ENCODE measurements at places on chromosomes 6 and 20.

GRCh38 chr6:14443629-14444268, 326.2 kb downstream of the CD83 start:
- DNase-seq, result no peak

DNA sequence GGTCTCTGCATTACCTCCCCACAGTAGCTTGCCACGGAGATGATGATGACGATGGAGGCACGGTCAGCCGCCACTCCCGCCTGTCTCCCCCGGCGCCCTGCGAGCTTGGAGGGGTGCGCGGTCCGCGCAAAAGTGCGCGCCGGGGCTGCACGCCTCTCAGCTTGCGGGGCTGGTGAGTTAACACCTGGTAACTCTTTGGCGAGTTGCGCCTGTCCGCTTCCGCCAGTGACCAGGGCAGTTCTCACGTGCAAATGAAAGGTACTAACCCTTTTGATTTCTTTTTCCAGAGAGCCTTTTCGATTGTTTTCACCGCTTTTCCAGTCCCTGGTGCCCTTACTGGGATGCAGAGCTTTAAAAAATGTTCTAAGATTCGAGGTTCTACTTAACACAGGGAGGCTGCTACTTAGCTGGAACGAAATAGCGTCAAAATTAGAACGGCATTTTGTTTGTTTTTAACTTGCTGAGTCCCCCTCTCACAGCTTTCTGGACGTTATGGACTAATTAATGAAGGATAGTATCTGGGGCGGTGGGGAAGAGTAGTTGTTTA, 6.2 kb downstream of the GRIK2 start:
- DNase-seq, result no peak

DNA sequence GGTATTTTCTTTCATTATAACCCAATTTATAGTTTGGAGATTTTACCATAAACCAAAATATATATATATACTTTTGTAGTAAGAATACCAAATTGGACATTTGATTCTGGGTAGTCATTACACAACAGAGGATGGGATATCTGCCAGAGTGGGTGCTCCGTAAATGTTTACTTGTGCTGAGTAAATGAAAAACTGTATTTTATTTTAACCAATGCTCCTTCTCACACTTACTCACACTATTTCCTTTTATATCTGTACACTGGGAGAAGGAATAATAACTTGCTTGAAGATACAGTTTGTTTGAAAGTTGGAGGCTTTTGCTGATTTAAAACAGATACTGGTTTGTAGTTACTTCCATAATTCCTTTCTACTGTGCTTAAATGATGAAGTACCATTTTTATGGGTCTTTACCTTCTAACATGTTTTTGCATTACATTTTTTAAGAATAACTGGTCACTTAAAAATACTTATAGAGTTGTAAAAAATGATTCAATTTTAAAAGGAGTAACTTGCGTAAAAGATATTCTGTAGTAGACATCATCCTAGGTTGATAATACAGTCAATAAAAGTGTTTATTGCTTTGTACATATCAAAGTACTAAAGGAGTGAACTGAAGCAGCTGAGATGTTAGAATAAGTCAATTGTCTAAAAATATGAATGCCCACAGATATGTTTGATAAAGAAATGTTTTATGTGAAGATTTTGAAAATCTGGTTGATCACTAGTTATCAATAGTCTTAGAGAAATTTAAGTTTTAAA, 411.7 kb downstream of the UTRN start:
- DNase-seq, result no peak

- no peak for DNase-seq
Observed at GRCh38 chr6:129651291-129651691, 58.7 kb downstream of the ARHGAP18 start.

DNA sequence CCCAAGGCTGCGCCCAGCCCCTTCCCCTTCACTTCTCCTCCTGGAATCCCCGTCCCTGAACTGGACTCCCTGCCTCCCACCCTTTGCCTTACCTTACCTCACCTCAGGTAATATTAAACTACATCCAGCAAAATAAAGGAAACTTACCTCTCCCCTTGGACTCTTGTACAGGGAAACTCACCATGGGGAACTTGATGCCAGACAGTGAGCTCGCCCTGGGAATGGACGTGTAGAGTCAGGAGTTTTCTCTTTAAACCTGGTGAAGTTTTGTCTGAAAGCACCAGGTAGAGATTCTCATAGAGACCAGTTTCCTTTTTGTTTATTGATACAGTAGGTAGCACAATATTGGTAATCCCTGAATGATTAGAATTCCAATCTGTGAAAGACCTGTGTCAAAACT, 544 bp upstream of the HLA-C start:
- no peak for DNase-seq

DNA sequence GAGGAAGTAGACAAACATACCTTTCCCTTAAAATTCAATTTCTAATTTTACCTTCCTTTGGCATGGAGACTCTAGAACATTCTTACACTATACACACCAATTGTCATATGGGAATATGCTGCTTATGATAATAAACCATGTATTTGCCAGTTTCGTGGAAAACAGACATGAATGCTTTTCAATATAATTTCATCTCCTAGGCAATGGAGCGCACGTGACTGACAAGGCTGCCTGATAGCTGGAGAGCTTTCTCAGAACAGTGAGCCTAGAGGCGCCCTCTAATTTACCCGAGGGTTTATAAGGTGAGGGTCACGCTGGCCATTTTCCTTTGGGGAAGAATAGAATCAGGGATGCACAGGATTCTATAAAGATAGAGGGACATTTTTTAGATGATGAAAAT, 56.5 kb downstream of the PRR18 start:
- DNase-seq, result no peak

DNA sequence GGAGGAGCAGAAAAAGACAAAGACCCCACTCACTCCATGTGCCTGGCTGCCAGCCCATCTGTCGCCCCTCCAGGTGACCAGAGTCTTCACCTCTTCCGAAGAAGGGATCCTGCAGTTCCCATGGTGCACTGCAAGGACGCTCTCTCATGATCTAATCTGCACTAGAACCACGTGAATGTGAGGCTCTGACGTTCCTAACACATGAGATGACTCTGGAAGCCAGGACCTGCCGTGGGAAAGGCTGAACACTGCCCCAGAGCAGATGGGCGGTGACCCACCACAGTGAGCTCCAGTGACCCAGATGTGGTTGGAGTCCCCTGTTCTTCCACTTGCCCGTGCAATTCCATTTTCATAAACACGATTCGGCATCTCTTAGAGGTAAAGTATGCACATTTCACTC, 39.6 kb upstream of the PDE10A start:
- DNase-seq, result no peak

DNA sequence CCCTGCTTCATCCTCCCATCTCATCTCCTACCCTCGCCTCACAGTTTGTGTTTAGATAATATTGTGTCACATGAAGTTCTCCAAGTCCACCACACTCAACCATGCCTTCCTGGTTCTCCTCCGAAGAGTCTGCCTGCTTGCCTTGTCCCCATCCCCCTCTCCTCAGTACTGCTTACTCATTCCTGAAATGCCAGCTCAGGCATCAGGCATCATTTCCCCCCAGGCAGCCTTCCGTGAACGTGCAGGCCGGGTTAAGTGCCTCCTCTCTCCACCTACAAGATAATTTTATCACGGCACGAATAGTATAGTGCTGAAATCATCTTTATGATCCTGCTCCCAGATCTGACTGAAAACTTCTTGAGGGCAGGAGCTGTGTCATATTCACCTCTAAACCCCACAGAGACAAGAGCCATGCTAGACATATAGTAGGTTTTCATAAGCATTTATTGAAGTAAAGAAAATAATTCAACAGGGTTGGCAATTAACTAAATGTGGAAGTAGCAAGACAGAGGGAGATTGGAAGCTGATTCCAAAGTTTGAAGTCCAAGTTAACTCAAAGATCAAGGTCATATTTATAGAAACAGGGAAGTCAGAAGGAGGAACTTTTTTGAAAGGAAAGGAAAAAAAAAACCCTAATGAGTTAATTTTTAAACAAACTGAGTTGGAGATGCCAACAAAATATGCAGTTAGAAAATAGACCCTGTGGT, 48.7 kb upstream of the BMP2 start:
- DNase-seq, result no peak

DNA sequence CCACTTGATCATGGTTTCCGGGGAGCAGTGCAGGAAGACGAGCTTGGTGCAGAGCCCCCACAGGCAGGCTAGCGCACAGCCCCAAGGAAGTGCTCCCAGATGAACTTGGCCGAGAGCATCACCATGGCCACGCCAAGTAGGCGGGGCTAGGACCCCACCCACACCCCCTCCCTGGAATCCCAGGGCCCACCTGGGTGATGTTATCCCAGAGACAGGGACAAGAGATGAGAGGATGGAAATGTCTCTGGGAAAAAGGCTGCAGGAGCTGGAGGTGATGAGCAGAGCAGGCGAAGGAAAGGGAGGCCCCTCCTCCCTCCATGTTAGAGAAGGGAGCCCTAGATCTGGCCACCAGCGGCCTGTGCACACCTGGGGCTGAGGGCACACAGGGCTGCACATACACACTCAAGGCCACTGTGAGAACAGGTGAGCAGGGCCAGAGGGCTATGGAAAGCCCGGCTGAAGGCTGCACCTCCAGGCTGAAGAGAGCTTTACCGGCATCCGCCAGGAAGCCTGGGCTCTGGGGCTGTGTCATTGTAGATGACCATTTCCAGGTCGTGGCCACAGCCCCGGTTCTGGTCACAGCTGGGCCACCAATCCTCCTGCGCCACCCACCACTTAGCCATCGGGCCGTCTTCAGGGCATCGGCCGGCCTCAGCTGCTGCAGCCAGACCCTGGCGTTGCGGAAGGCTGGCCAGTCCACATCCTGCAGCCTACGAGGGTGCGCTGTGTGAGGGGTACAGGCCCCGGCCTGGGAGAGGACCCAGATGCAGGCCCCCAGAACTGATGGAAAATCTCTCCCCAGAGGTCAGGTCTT, 24.9 kb downstream of the NPEPL1 start:
- no peak for DNase-seq

DNA sequence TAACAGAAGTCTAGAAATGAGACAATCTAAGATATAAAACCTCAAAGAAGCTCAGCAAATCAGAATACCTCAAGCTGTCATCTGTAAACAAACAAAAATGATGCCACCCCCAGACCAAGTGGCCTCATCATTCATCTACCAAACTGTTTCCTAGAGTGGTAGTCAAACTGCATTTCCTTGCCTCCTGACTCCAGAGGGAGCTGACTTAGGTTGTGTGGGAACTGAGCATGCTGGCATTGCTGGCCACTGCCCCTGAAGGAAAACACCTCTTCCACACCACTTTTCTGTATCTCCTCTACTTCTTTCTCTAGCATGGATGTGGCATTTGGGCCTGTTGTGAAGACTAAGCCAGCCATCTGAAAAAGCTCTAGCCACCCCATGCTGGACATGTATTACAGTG, 56.3 kb downstream of the ZHX3 start:
- no peak for DNase-seq

GRCh38 chr20:44900231-44900854, 9.5 kb upstream of the PABPC1L start:
- DNase-seq, result no peak

DNA sequence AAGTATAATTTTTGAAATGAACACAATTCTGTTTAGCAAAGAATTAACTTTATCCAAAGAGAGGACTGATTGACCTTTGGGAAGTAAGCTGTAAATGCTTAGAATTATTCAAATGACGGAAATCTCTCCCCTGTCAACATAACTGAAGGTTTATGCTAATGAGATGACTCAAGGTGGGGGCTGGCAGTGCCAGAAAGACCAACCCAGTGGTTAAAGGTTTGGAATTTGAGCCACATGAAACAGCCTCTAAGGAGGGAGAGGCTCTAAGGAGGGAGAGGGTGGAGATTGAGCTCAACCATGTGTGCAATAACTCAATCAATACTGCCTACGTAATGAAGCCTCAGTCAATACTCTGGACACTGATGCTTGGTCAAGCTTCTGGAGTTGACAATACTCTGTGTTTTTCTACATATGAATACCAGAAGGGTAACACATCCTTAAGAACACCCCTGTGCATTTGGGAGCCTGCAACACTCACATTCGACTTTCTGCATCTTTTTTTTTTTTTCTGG, 123.4 kb upstream of the TENT5A start:
- no peak for DNase-seq

DNA sequence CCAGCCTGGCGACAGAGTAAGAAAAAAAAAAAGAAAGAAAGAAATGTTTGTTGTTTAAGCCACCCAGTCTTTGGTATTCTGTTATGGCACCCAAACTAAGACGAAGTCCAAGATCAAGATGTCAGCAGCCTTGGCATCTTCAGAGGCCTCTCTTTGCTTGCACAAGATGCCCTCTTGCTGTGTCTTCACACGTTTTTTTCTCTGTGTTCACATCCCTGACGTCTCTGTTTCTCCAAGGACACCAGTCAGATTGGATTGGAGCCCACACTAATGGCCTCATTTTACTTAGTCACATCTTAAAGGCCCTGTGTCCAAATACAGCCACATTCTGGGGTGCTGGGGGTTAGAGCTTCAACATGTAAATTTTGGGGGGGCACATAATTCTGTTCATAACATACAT, 380.9 kb downstream of the GJA1 start:
- DNase-seq, result no peak

DNA sequence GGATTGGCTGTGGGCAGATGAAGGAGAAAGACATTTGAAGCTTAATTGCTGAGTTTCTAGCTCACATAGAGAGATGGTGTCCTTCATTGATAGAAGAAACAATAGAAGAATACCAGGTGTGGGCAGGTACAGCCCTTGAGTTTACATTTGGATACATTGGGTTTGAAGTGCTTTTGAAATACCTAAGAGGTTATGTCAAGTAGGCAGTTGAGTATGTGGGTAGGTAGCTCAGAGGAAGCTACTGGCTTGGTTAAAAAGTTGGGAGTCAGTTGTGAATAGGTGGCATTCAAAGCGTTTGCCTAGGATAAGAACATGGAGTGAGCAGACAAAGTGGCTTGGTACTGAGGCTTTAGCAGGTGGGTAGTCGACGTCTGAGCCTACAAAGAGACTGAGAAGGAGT, 25.0 kb downstream of the NDUFAF5 start:
- DNase-seq, result no peak

- DNase-seq, result no peak
Observed at GRCh38 chr6:165543781-165544180, 119.3 kb downstream of the PDE10A start.

DNA sequence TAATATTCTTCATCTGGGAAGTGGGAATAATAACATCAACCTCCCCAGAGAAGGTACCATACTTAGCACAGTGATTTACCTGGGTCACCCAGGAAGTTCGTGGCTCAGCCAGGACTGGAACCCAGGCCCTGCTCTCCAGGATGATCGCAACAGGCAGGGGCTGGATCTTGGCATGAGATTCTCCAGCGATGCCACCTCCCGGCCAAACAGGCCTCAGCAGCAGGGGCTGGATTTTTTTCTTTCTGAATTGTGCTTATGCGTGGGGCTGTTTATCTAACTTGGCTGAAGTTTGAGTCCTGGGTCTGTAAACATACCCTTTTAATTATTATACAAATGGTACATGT, 129.5 kb upstream of the PTPN1 start:
- no peak for DNase-seq
